ENCODE measurements at places on chromosomes 2 and 18.

GRCh38 chr2:119282146-119282995 lies 58.7 kb downstream of the STEAP3 start:
- no peak for DNase-seq

GRCh38 chr2:62547854-62548253 lies 41.9 kb upstream of the TMEM17 start:
- no peak for DNase-seq

- no peak for DNase-seq
Observed at GRCh38 chr2:104804148-104804890, 49.6 kb upstream of the POU3F3 start.

DNA sequence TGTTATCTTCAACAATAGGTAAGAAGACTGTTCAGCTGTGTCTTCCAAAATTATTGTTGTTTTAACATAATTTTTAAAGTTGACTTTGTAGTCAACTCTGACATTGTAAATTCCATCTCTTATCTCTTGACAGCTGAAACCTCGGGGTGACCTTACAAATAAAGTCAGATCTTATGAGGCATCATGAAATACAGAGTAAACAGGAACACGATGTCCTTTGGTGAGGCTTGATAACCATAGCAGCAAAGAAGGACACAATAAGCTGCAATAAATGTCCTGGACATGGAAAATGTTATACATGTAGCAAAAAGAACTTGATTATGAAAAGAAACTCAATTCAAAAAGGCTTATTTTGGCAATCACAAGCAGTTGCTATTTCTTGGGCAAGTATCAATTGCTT lies 618.9 kb upstream of the SLC39A10 start:
- DNase-seq, result no peak

- DNase-seq, result no peak
Observed at GRCh38 chr2:36559221-36559942, 38.6 kb downstream of the FEZ2 start.

DNA sequence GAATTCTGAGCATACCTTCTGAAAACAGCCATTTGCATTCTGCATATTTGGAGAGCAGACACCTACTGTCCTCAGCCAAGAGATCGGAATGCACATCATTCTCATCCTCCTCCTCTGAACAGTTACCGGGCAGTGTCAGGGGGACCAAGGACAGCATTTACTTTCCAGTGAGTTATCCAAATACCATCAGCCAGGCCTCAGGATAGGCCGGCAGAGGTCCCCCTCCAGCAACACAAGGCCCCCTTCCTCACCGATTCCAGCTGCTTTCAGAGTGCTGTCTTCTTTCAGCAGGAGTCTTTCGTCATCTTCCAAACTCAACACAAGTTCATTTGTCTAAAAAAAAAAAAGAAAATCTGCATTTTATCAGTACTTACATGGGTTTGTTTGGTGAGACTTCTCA lies 55.3 kb downstream of the C2orf76 start:
- DNase-seq, result no peak

GRCh38 chr2:65974067-65974723 lies 460.7 kb upstream of the MEIS1 start:
- DNase-seq, result no peak

- DNase-seq, result no peak
Observed at GRCh38 chr2:104758199-104758620, 95.7 kb upstream of the POU3F3 start.
